Ureter (tissue), 1 donor: ENCODE measurements at places on chromosomes 7 and 10. TPM values are rescaled to one million over a fixed set of nuclear protein-coding genes. Genes with fewer than 3 reads are reported as not detected.

GRCh38 chr7:79949778-79950177 lies 184.9 kb upstream of the GNAI1 start:
- no peak for DNase-seq

DNA sequence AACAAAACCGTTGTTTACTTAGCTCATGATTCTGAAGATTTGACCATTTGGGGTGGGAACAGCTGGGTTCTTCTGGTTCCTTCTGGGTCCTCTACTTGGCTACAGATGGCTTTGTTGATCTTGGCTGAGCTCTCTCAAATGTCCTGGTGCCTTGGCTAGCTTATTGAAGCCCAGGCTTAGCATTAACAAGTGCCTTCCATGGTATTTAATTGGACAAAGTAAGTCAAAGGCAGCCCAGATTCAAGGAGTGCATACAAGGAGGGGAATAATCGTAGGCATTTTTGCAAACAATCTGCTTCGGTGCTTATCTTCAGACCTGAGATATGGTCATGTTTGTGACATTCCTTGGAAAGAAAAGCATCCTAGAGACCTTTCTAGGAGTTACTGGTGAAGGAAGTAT lies 81.4 kb downstream of the ADCYAP1R1 start:
- no peak for DNase-seq

- no peak for DNase-seq
Observed at GRCh38 chr7:85125651-85126131, 61.2 kb downstream of the SEMA3D start.

DNA sequence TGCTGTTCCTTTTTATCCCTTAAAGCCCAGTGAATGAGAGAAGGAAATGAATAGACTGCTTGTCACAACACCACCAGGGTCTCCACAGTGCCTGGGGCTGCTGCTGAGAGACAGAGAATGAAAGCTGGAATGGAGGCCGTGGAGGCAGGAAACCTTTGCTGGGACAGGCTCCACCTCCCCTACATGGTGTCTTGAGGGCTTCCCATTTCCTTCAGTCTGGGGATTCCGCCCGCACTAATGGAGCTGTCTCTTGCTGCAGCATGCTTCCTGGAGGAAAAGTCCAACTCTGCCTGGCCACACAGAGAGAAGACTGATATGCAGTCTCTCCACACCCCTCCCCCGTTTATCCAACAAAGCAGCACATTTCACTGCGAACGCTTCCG lies 54.5 kb downstream of the LRRC4 start:
- no peak for DNase-seq

DNA sequence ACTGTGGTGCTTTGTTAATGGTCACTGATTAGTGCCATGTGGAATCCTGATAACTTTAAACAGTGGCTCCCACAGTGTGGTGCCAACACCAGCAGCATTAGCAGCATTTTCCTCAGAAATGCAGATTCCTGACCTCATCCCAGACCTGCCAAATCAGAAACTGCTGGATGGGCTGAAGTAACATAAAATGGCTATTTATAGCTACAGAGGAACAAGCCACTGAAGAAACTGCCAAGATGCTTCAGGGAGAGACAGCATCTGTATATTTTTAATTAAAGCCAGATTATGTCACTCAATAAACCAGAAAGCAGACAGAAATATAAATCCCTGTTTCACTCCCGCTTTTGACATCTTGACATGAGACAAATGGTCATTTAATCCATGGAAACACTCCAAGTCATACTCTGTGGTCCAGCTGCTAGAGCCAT lies 178.5 kb downstream of the AMPH start:
- no peak for DNase-seq

- no peak for DNase-seq
Observed at GRCh38 chr7:155222573-155222972, 75.1 kb upstream of the INSIG1 start.

GRCh38 chr10:48684792-48685623 lies at the start of gene WDFY4:
WDFY4 (plus strand) TSS chr10:48684873; CDS start chr10:48709733, 24,860 bp downstream.
- no peak for DNase-seq

GRCh38 chr7:136677471-136678365 lies 190.7 kb upstream of the CHRM2 start:
- no peak for DNase-seq

GRCh38 chr10:29608062-29608461 lies 26.7 kb downstream of the SVIL start:
- no peak for DNase-seq

- DNase-seq: no peak
Observed at GRCh38 chr7:88942815-88943501, 147.4 kb upstream of the TEX47 start.

DNA sequence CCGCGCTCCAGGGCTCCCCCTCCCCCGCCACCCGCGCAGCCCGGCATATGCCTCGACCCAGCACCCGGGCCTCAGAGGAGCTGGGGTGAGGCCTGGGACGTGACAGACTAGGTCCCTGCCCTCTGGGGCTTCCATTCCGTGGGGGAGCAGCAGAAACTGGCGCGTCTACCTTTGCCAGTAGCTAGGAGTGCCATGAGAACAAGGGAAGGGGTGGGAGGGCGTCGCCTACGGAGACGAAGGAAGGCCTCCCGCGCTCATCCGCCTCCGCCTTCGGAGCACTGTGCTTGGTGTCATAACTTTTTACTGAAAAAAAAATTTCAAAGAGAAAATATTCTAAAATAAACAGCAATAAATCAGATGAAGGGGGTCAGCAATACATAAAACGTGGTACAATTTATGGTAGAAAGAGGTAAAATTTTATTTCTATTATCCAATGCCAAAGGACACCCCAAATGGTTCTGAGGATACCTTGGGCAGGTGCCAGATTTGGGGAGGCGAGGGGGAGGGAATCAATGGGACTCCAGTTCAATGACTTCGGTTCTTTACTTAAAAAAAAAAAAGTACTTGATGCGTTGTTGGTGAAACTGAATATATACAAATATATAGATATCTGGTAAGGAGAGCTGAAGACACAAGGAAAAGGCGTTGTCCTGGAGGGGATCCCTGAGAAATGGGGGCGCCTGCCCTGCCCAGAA lies 35.1 kb upstream of the GRID1 start:
- no peak for DNase-seq

DNA sequence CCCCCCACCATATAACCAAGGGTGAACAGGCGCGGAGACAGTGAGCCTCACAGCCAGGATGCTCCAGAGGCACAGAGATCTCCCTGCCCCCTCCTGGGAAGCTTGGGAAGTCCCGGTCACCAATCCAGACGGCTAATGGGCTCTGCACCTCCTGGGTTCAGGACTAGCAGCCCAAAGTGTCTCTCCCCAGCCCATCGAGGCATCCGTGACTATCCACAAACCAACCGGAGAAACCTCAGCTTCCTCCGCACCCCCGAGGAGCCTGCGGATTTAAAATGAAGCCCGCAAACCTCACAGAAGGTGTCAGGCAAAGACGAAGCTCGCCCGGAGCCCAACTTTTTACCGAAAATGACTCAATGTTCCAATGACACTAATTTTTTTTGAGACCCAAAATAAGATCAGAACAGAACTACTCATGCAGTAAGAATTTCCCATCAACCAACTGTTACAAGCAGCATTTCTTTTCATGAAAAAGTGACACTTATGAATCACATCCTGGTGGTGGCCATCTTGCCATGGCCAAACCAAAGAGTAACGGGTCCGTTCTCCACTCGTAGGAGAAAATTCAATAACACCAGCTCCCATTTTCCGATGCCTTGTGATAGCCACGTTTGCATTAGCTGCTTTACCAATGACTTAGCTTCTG lies 6.0 kb downstream of the PDGFA start:
- no peak for DNase-seq

DNA sequence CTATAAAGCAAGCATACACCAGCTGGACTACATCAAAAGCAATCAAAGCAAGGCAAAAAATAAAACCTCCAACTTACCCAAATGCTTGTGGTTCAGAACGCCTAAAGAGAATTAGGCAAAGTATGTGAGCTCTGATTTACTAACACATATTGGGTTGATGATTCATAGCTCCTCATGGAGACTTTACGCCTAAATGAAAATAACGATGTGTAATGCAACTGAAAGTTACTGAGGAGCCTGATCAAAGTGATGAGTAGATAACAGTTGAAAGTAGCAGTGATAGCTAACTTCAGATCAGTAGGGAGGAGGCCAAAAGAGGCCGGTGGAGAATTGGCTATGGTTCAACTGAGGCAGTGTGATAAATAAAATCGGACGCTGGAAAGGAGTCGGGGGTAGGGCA lies 85.0 kb downstream of the MPP7 start:
- DNase-seq: no peak

- DNase-seq: no peak
Observed at GRCh38 chr10:114103284-114103683, 59.6 kb downstream of the ADRB1 start.

DNA sequence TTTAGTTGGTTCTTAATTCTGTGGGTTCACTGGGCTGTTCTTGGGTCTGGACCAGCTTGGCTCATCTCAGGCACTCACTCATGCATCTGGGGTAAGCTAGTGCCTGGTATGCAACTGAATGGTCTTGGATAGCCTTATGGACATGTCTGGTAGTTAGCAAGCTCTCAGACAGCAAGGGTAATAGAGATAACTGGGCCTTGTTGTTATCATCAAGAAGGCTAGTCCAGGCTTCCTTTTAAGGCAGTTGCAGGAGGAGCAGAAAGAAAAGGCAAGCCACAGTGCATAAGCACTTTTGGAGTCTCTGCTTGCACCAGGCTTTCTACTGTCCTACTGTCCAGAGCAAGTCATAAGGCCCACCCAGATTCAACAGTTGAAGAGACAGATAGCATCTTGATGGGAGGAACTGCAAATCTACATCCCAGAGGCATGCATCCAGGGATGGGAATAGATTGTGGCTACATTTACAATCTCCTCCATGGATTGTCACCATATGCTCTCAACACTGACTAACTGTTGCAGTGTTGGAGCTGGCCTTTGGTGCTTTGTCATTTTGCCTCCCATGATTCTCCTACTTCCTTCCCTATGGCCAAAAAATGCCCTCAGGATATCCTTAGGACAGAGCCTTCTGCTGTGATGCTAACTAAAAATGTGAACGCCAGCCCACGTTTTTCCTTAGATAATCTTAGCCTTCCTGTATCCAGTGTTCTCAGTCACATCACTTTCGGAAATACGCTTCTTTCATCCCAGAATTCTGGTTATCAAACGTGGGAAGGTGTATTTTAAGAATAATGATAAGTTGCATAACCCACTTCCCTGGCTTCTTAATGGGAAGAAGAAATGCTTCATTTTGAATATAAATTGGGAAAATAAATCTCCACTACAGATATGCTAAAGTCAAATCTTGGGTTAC lies 3.6 kb downstream of the GIMAP4 start:
- no peak for DNase-seq

DNA sequence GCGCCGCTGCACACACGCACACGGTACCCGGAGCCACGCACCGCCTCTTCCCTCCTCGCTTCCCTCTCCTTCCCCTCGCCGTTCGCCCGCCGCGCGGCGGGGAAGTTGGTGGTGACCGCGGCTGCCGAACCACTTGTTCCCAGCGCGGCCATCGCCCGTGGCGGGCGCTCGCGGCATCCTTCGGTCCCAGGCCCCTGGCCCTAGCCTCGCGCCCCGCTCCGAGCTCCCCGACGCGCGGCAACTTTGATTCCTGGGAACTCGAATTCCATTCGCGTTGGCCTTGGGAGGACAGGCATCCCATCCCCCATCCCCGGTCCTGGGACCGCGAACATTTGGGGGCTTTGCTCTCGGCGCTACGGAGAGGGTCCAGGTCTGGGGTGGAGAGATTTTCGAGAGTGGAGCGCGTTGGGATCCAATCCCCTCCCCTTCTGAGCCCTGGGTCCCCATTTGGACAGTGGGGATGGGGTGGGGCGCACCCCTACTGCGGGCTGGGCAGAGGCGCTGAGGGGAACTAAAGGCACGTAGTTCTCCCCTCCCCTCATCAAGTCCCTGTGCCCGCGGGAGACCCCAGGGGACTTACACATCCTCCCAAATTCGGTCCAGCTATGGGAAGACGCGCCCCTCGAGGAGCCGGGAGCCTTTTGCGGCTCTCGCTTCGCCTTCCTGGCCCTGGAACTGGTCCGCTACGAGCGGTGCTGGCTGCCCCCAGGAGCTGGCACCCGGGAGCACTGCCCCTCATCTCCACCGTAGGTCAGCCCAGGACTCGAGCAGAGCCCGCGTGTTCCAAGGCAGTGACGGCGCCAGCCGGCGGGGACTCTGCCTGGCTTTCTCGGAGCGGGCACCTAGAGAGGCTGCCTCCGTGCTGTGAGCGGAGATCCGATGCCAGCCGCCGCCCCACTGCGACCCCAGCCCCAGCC lies 834 bp downstream of the CDH23 start:
- DNase-seq: peak; percentile 45

DNA sequence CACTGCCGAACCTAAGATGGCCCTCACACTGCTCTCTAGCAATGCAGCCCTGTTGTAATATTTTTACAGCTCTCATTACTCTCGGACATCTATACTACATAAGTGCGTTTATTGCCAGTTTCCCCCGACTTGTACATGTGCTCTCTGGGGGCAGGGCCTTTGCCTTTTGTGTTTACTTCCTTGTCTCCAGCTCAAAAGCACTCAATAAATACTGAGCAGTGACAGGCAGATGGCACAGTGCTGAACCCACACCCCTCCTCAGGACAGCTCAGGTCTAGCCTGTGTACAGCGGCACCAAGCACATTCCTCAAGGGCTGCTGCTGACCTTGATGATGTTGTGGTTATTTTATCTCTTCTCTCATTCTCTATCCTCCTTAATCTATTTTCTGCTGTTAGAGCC lies 68.0 kb upstream of the ELMO1 start:
- no peak for DNase-seq

- DNase-seq: no peak
Observed at GRCh38 chr7:27132978-27133377, 2.4 kb upstream of the HOXA4 start.

DNA sequence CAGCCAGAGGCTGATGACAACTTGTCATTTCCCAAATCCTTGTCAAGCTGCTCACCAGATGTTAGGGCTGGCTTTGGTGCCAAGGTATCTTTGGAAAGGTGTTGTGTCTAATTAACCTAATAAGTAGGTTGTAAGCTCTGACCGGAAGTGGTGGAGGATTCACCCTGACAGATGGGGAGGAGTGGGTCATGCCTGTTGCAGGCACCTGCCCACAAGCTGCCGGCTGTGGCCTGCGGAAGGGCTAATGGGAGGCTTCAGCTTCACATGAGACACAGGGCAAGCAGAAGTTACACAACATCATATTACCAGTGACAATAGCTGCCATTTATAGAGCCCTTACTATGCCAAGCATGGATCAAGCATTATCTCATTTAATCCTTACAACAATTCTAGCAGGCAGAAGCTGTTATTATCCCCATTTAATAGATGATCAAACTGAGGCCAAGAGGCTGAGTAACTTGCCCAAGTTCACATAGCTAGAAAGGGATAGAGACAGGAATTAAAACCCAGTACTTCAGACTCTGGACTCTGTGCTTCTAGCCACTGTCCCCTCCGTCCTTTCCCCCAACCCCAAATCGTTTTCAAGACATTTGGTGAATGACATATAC lies 63.1 kb upstream of the DUSP5 start:
- DNase-seq: no peak

PNPLA8 gene
- total RNA-seq: 32.0 TPM

OTUD1 gene
- 10.6 TPM for total RNA-seq

C10orf62 gene
- not detected for total RNA-seq

ADCYAP1R1 gene
- 2.6 TPM for total RNA-seq

TRIL gene
- total RNA-seq: 1.6 TPM

NOLC1 gene
- total RNA-seq: 92.1 TPM

PON3 gene
- 5.5 TPM for total RNA-seq

SEMA3D gene
- total RNA-seq: 32.8 TPM

C10orf105 gene
- 0.34 TPM for total RNA-seq
